Spleen (tissue), 13 donors: ENCODE measurements at places on chromosomes 1 and 21. TPM values are rescaled to one million over a fixed set of nuclear protein-coding genes. Genes with fewer than 3 reads are reported as not detected.

The WARS2 gene
- 12.5 TPM for total RNA-seq

The CD84 gene
- total RNA-seq = 75.6 TPM

The LCE1F gene
- total RNA-seq = not detected

The TOE1 gene
- total RNA-seq = 12.6 TPM

The STYXL2 gene
- not detected for total RNA-seq

The CD101 gene
- 4.4 TPM for total RNA-seq

The RWDD3 gene
- 13.8 TPM for total RNA-seq

GRCh38 chr1:111980686-111981085 is 8.8 kb downstream of the KCND3 start:
- no peak for DNase-seq

- no peak for DNase-seq
Observed at GRCh38 chr1:55708781-55709180, 493.6 kb upstream of the USP24 start.

GRCh38 chr1:219676012-219676765 is 63.3 kb upstream of the ZC3H11B start:
- no peak for DNase-seq

- DNase-seq = peak; percentile 62
Observed at GRCh38 chr1:228321435-228321834, 85.2 kb downstream of the TRIM11 start.

DNA sequence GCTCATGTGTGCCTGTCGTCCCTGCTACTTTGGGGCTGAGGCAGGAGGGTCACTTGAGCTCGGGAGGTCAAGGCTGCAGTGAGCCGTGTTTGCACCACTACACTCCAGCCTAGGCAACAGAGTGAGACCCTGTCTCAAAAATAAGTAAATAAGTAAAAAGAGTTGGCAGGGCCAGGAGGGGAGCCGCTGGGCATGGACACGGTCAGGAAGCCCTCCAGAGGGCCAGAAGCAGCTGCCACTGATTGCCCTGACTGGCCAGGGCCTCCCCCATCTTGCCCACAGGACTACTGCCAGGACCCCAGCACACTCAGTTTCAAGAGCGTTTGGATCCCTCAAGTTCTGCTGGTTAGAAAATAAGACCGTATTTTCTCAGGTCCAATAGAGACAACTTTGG is 112.2 kb upstream of the IPO9 start:
- DNase-seq = peak; percentile 36

GRCh38 chr1:190205713-190206112 is 272.0 kb downstream of the BRINP3 start:
- no peak for DNase-seq

- DNase-seq = no peak
Observed at GRCh38 chr1:176567190-176567794, 104.3 kb downstream of the PAPPA2 start.

GRCh38 chr1:248852481-248853405 is 6.1 kb downstream of the ZNF692 start:
- DNase-seq = peak; percentile 51

DNA sequence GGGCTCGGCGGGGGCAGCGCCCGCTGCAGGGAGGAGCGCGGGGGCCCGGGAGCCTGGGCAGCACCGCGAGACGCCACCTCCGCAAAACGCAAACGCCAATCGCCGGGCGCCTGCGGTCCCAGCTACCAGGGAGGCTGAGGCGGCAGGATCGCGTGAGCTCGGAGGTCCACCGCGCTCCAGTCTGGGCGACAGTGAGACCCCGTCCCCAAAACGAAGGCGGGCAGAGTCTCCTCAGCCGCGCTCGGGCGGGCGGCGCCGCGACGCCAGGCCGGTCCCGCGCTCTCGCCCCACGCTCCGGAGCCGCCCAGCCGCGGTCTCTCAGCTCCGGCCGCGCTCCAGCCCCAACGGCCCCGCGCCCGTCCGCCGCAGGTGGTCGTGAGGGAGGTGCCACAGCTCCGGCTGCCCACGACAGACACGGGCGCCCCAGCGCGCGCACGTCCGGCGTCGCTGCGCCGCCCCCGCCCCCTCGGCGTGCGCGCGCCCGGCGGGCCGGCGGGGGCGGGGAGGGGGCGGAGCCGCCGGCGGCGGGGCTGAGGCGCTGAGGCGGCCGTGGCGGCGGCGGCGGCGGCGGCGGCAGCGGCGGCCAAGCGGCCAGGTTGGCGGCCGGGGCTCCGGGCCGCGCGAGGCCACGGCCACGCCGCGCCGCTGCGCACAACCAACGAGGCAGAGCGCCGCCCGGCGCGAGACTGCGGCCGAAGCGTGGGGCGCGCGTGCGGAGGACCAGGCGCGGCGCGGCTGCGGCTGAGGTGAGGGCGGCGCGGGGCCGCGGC is at the start of gene ADARB1:
ADARB1 (plus strand) TSS at position 533 of the 770 bp plus-strand sequence. CDS start 97,077 bp downstream, outside the sequence.
- peak; percentile 91 for DNase-seq

DNA sequence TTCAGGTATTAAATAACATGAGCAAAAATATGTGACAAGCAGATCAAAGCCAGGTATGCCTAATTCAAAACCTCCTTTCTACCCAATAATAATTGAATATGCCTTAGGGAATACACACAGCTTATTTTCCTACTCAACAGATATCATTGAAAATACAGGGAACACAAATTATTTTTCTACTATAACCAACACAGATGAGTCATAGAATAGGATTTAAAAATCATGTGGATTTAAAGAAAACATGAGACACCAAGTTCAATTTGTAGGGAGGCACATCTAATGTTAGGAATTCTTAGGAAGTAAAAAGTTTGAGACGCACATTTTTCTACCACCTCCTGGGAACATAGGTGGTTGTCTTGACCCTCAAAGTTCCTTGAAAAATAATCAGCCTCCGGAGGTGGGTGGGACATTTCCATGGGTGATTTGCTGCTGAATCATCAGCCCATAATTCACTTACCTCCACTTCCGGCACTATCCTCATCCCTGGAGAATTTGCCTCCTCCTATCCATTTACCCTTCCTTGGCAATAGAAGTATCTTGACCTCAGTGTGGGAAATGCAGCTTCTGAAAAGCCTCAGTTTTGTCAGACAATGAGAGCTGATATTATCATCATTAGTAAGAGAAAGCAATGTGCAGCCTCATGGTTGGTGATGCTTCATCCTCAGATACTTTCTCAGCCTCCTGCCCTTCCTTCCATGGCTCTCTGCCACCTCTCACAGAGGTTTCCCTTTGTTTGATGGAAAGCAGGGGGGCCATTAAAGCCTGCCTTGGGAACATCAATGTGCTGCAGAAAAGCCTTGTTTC is 33.5 kb upstream of the RGS4 start:
- DNase-seq = no peak

GRCh38 chr21:32181457-32181856 is 97.4 kb downstream of the MIS18A start:
- no peak for DNase-seq

DNA sequence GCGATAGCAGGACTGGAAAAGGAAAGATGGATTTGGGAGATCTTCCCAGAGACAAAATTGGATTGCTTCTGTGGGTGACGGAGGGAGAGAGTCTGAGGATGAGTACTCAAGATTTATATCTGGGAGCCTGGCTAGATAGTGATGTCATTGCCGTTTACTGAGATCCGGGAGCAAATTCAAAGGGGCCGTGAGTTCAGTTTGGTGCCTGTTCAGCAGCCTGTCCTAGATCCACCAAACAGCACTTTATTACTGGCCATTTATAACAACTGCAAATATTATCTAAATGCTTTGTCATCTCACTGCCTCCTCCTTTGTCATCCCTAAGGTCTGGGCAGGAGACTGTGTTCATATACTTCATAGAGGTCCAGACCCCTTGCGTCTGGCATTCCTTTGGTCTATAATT is 29.2 kb downstream of the MAPKAPK2 start:
- DNase-seq = no peak

GRCh38 chr1:207897188-207897587 is 13.7 kb downstream of the CD34 start:
- no peak for DNase-seq

DNA sequence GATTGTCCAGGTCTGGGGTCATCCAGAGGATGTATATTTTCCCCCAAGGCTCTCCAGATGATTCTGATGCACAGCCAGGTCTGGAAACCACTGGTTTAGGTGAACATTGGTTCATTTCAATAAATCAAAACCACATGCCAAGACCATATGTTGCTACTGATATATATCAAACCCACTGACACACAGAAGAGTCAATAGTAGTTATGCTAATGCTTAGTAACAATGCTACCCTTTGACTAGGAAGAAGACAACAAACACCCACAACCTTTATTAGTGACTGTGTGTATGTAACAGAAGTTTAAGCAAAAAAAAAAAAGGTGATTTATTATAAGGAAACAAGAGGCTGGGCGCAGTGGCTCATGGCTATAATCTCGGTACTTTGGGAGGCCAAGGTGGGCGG is 35.6 kb upstream of the POU2F1 start:
- no peak for DNase-seq

DNA sequence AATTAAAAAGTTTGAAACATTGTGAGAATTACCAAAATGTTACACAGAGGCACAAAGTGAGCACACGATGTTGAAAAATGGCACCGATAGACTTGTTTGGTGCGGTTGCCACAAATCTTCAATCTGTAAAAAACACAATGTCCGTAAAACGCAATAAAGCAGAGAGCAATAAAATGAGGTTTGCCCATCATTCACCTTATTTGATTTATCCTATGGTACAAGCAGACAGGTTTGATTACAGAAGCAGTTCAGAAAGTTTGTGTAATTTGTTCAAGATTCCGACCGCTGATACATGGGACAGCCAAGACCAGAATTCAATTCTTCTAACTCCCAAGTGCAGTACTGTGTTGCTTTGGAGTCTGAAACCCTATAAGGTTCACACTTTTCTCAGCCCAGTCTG is 318.3 kb upstream of the PROX1 start:
- DNase-seq = no peak
